ENCODE measurements at places on chromosomes 12 and 14.

- no peak for DNase-seq
Observed at GRCh38 chr14:104749111-104749649, 3.8 kb upstream of the SIVA1 start.

DNA sequence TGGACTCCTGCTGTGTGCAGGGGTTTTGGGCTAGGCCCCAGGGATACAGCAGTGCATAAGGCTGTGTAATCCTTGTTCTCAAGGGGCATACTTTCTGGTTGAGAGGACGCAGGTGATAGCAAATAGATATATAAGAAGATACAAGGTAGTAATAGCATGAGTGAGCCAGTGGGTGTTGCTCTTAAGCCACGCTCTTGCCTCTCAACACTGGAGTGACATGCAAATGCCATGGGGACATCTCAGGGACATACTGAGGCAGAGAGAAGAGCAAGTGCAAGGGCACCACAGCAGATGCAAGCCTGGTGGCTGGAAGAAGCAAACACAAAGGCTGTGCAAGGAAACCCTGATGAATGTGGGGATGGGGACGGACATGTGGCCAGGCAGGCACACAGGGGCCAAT lies 223.3 kb downstream of the CHST11 start:
- peak; percentile 45 for DNase-seq

DNA sequence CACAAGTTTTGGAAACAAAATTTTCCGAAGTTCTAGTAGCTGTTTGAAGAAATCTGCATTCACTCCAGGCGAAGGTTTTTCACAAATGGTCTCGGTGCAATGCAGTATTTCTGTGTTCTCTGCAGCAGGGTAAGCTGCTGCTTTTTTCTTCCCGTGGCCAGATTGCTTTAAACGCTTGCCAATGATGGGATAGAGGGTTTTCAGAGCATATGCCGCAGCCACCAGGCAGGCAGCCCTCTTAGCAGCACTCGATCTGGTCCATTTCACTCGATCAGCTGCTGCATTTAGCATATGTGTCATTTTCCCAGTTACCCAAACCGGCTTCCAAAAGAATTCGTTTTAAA lies 315 bp downstream of the ABCD2 start:
- DNase-seq, result peak; percentile 46

DNA sequence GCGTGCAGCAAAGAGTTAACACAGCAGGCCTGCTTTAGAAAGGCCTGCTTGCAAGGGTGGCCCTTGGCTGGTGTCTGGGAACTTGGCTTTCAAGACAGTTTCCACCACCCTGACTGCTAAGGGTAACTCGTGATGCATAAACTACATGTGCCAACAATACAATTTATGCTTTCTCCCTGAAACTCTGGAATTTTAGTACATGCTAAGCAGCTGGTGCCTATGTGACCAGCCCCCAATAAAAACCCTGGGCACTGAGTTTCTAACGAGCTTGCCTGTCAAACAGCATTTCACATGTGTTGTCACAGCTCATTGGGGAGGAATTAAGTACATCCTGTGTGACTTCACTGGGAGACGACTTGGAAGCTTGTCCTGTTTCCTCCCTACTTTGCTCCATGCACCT lies 133.1 kb downstream of the SLC5A8 start:
- DNase-seq, result no peak

- DNase-seq, result no peak
Observed at GRCh38 chr12:113846883-113847755, 119.0 kb downstream of the RBM19 start.

- no peak for DNase-seq
Observed at GRCh38 chr12:60805364-60805763, 1209.5 kb downstream of the SLC16A7 start.

GRCh38 chr12:94285943-94286582 lies 137.7 kb downstream of the PLXNC1 start:
- no peak for DNase-seq

DNA sequence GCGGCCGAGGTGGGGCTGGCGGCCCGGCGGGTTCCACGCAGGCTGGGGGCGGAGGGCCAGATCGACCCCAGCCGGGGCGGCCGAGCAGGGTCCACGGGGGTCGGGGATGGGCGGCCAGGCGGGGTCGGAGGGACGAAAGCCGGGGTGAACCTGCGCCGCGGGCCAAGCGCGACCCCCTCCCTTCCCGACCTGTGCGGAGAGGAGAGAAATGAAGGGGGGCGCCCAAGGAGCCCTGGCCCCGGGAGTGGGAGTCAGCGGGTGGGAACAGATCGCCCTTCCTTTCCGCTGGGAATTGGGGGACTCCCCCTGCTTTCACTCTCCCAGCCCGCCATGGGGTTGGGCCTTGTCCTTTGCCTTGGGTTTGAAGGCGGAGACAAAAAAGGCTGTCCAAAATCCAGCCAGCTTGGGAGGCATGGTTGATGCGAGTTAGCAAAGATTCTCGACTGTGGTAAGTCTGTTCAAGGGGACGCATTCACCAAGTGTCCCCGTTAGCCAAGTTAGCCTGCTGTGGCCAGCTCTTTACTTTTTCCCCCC lies 559 bp upstream of the CKAP4 start:
- DNase-seq, result peak; percentile 47
